ENCODE measurements at places on chromosomes 3 and 15. TPM values are rescaled to one million over a fixed set of nuclear protein-coding genes. Genes with fewer than 3 reads are reported as not detected.

GRCh38 chr15:62637574-62637897 lies 405.0 kb upstream of the TPM1 start:
- DNase-seq = no peak

Gene OTOL1
- not detected for polyA plus RNA-seq

- DNase-seq = no peak
These were observed 364.7 kb upstream of the TGFBR2 start for GRCh38 chr3:30241721-30242120.

GRCh38 chr15:60458721-60459120 lies 20.2 kb downstream of the ICE2 start:
- DNase-seq = no peak

- DNase-seq = no peak
These were observed 409.8 kb downstream of the ROBO2 start for GRCh38 chr3:77449459-77450350.

DNA sequence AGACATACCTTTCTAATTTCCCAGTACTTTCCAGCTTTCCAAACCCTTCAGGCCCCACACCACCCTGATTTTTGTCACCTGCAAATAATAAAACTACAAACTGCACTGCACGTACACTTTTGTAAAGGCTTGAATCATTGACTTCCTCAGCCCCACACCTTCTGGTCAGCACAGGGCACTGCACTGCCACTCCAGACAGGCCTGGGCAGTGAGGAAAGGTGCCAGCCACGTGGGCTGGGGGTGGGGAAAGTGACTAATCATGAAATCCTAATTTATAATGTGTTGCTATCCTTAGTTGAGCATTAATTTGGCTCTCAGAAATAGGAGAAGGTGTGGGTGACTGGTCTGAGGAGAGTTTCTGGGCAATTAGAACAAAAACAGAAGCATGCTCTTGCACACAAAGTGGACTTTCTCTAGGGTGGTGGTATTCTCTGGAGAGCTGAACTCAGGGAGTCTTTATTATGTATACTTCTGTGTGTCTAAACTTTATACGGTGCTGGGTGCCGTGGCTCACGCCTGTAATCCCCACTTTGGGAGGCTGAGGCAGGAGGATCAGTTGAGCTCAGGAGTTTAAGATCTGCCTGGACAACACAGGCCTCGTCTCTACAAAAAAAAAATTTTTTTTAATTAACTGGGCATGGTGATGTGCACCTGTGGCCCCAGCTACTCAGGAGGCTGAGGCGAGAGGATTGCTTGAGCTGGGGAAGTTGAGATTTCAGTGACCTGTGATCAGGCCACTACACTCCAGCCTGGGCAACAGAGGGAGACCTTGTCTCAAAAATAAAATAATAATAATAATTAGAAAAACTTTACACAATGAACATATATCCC lies 58.2 kb upstream of the FLNB start:
- no peak for DNase-seq

DNA sequence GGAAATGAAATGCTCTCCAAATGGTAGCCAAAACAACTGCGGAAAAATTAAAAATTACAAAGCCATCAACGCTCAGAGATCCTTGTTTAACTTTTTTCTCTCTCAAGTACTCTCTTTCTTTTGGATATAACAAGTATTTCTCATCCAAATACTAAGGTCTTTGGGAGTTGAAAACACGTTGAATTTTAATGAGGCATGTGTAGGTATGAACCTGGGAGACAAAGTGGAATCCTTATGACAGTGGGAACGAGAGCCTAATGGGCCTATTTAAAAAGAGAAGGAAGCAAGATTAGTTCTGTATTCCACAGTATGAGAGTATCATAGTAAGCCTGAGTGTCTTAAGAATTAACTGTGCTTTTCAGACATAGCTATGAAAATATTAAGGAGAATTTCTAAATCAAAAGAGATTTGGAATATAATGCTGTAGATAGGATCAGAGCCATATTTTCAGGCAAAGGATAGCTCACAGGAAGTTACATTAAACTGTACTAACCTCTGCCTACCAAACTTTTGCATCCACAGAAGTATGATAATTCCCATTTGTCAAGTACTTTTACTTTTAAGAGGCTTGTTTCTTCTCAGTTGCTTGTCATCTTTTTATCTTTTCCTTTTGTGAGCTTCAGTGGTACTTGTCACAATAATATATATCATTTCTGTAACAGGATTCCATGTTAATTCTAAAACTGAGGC lies 759 bp downstream of the CD96 start:
- DNase-seq = no peak

Gene TMC3
- 0.62 TPM for polyA plus RNA-seq

Gene WHAMM
- 6.9 TPM for polyA plus RNA-seq
